Activated T-helper 1 cell treated with anti-CD3 and anti-CD28 coated beads, Interleukin-2, amount 50 U/mL, for 16 hours (primary cell): ENCODE measurements at places on chromosomes 7 and 10.

DNA sequence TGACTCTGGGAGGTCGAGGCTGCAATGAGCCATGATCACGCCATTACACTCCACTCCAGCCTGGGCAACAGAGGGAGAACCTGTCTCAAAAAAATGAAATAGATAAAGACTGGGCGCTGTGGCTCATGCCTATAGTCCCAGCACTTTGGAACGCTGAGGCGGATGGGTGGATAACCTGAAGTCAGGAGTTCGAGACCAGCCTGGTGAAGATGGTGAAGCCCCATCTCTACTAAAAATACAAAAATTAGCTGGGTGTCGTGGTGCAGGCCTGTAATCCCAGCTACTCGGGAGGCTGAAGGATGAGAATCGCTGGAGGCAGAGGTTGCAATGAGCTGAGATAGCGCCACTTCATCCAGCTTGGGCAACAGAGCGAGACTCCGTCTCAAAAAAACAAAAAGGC, 1.1 kb upstream of the DDX21 start:
- no peak for DNase-seq

GRCh38 chr10:110462166-110463095, 35.3 kb upstream of the DUSP5 start:
- no peak for DNase-seq

- no peak for DNase-seq
Measured at GRCh38 chr10:90088024-90088317, 386.6 kb downstream of the KIF20B start.

DNA sequence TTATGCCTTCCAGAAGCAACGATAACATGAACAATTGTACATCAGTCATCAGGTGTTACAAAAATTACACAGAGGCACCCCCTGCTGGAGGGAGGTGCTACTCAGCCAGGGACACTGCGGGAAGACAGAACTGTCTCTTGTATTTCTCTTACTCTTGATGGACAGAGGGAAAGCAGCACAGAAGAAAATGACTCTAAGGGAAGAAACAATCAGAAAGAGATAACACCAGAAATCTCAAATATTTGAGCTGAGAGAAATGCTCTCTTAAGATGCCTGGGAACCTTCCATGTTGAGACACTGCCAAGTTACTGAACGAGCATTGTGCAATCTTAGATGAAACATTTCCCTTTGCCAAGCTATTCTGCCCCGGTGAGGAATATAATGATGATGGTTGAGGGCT, 227.6 kb upstream of the NPSR1 start:
- no peak for DNase-seq

- DNase-seq = no peak
Measured at GRCh38 chr7:113161050-113161449, 42.7 kb upstream of the SMIM30 start.

DNA sequence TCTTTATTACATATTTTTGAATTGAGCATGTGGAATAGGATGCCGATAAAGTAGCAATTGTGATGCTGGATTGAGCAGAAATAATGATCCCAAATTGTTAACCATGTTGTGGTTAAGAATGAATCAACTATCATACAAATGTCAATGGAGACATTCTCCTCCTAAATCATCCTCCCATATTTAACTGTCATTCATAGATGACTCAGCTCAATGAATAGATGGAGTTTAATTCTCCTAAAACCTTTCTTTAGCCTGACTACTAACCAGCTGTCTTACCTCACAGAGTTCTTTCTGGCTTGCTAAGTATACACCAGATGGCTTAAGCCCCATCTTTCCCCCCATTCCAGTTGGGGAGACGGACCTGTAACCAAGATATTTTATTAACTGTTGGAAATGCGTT, 23.4 kb upstream of the NPS start:
- no peak for DNase-seq

DNA sequence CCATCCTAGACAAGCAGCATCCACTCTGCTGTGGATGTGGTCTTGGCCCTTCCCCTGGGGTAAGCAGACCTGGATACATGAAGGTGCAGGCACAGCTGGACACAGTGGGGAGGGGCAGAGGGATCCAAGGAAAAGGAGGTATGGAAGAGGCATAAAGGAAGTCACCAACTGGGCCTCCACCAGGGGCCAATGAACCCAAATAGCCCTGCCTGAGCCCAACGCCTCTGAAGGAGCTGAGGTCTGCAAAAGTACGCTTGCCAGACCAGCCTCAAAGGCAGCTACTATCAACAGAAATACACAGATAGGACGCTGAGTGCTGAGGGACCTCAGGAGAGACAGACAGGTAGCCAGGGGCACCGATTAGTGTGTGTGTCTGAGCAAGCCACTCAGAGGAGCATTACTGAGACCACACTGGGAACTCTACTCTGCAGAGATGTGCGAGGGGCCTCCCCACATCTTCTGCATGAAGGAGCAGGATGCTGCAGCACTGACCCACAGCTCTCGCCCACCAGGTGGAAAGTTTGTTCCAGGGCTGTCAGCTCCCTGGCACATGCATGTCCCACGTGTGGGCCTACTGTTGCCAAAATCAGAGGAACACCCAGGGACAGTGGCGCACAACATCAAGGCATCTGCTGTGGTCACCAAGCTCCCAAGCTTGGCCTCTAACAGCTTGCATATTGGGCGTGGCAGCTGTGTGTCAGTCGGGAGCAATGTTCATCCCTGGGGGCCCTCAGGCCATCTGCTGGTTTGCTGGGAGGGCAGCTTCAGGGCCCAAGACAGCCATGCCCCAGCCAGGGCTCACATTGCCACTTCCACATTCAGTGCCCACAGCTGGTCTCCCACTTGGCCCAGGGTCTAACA, 40.0 kb downstream of the MKI67 start:
- no peak for DNase-seq

GRCh38 chr10:95572131-95572820, 11.1 kb upstream of the SORBS1 start:
- DNase-seq = no peak

DNA sequence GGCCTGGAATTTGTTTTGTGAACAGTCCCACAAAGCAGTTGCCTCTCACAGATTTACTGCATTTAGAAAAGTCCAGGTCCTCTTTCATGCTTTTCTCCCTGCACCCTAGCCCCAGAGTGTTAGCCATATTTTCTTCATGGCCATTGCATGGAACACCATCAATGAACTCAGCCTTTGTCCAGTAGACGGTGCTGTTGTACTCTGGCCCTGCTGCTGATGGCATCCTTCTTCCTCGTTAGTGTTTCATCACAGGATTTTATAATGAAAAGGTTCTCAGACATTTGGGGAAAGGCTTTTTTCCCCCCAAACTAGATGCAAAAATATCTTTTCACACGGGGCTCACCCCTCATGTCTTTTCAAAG, 93.0 kb upstream of the SLC25A13 start:
- no peak for DNase-seq

DNA sequence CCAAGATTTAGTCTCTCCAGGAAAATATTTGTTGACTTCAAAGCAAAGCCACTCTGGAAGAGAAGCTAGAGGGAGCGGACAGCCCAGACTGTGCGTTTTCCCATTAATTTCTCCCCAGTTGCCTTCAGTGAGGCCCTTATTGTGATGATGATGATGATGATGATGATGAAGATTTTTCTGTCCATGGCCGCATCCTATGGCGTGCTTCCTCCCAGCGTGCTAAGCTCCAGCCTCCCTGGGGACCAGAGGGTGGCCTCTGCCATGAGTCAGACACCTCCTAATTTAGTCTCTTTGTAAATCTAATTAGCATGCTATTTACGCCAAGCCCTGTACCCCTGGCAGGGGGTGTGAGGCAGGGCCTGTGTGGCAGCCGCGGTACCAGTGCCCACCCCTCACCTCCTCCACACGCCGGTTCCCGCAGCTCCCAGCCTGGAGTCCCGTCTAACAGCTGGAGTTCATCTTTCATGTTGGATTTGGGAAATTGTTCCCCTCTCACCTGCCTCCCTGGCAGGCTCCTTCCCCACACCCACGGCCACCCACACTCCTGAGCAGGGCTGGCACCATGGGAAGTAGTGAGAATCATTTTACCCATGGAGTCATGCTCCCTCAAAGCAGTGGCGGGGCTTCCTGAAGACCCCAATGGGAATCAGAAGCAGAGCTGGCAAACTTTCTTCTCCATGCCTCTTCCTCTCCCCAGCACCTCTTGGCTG, 92.2 kb downstream of the C10orf105 start:
- DNase-seq = no peak

- DNase-seq = no peak
Measured at GRCh38 chr7:11436316-11436715, 395.7 kb downstream of the THSD7A start.

GRCh38 chr10:55287346-55287745, 486.3 kb upstream of the PCDH15 start:
- DNase-seq = no peak

DNA sequence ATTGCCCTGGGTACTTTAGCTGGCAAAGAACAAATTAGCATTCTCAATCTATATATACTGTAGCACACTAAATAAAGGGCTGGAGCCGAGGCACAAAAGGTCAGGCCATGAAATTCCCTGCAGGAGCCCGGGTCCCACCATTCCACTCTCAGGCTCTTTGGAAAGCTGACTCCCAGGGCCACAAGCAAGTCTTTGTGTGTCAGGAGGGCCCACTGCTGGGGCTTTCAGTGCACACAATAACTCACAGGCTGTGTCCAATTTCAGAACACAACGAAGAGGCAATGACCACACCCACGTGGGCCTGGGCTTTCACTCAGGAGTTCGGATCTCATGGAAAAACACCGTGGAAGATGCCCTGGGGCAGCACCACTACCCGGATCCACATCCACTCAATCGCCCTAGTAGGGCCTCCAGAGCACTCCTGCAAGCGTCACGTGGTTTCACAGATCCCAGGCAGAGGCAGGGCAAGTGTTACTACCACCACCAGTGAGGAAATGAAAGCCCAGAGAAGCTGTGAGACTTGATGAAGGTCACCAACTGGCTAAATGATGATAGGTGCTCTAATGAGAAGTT, 60.3 kb downstream of the COBL start:
- no peak for DNase-seq

- no peak for DNase-seq
Measured at GRCh38 chr7:129298268-129298893, 73.6 kb downstream of the AHCYL2 start.

- DNase-seq = no peak
Measured at GRCh38 chr7:145698526-145699262, 417.9 kb upstream of the CNTNAP2 start.

GRCh38 chr7:87624628-87625027, 3.6 kb upstream of the RUNDC3B start:
- DNase-seq = no peak

DNA sequence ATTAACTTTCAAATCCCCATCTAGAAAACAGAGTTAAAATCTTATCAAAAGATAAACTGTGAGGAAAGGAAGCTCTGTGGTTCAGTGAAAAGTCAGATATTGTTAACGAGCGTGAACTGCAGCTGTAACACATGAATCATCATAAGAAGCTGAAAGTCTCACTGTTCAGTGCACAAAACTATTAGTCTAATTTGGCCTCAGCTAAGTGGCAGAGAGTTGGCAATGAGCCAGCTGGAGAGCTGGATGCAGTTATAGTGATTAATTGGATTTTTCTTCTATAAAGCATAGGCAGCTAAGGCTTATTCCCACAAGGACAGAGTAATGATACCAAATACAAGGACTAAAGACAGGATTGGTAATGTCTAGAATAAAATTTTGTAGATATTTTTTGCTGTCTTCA, 101.1 kb upstream of the ABCB5 start:
- DNase-seq = no peak

GRCh38 chr10:132403511-132404168, 6.6 kb downstream of the PWWP2B start:
- DNase-seq = no peak

GRCh38 chr7:87926581-87927461, 7.2 kb upstream of the ADAM22 start:
- DNase-seq = no peak
